ENCODE measurements at places on chromosomes 2 and 18.
A peak's percentile ranks its signal among the peaks of the same experiment; 100 is the strongest.

DNA sequence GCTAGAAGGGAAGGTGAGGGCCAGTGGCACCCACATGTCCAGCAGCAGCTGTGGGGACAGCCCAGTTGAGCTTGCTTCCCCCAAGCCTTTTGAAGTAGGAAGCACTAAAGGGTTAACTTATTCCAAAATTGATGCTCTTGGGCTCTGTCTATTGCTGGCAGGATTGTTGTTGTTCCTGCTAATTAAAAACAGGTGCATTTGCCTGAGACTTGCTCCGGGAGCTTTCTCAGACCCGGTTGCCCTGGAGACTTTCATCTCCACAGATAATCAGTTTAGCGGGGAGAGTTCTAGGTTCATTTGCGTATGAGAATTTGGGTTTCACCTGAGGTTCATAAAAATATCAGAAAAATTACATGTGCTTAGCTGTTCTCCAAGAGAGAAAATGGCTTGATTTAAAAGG lies 277.3 kb downstream of the LRATD1 start:
- no peak for DNase-seq

DNA sequence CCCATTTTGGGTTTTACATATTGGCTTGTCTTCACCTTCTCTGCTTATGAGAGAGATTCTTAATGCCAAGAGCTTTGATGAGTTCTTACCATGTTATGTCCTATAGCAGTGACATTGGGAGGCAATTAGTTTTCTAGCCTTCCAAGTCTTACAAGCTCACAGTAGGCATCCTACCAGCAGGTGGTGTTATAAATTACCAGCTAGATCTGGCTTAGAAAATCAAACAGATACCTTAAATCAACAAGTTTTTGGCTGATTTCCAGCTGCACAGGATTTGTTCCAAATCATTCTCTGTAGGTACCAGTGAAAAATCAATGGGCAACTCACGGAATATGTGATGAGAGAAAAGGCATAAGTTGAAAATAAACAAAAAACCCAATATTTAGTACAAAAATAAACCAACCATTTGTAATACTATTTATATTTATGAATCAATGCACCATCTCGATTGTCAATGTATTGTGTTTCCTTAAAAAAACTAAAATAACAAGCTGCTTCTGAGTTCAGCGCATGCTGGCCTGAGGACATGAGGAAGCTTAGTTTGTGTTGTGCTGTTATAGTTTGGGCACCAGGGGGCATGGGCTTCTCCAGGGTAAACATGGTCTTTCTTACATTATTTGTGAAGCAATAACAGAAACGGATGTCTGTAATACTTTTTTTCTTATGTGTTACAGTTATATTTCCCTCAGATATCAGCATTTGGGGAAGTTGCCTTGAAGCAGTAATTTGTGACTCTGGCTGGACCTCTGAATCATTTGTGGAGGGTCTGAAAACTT lies 34.1 kb upstream of the NXPH2 start:
- no peak for DNase-seq

DNA sequence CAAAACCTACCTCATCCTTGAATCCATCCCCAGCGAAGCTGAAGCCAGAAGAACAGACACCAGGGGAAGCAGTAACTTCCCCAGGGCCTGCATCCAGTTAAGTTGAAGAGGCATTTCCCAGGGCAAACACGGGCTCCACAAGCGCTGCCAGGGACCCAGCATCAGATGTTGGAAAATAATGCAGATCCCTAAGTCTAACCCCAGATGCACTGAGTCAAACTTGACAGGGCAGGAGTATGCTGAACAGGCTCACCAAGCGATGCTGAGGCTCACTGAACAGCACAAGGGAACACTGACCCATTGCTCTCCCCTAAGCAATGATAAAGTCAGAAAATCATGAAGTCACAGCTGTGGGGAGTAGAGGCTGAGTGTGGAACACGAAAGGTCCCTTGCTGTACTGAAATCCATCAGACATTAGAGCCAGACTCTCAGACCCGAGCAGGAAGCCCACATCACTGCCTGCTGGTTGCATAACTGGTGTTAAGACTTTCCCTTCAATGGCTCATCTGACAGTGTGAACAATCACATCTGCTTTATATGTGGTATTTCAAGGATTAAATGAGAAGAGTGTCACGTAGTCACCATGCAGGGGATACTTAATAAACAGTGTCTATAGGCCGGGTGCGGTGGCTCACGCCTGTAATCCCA lies 36.2 kb downstream of the TNS1 start:
- no peak for DNase-seq

DNA sequence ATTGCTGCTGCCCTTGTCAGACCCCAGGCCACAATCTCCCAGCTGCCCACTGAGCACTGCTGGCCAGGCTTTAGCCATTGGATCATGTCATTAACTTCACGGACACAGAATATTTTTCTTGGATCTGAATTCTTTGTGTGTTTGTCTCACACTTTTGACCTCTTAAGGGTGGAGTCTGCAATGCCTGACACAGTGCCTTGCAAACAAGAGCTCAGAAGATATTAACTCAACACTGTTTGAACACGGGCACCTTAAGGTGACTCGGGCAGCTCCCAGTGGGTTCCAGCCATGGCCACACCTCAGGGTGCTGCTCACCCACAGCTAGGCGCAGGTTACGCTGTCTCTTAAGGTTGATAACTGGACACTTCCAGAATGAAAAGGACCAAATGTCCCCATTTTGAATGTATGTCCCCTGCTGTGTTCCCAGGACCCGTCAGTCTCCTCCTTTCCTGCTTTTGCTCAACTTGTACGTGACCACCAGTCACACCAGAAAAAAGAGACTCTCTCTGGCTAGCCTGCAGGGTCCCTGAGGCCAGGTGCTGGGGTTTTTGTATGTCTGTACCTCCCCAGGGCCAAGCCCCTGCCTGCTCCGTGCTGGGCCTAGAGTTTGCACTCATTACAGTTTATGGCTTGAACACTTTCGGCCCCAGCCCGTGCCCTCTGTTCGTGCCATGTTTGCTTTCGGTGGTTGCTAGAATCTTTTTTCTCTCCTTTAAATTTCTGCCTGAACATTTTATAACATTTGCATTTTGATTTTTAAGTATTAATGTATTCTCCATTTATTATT lies 33.4 kb upstream of the TMEM131 start:
- no peak for DNase-seq

DNA sequence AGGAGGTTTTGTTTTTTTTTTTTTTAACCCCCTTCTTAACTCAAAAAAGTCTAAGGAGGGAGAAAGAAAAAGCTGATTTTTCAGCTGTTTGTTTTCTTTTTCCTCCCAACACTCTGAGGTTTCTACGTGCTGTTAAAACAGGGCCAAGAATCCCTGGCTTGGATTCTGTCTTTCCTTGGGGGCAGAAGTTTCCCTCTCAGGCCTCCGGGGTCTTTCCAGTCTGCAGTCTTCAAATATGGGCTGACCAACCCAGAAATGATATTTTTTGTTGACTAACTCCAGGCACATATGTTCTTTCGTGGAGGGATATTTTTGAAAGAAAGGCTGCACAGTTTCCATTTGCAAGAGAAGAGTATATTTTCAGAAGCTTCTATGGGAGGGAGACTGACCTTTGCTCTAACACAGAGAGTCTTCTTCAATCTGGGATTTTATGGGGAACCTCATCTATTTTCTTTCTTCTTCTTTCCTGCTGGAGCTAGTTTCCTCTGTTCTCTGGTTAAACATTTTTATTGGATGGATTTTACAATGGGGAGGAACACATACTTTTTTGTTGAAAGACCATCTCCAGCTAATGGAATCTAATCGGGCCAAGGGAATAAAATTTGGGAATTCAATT lies 93.3 kb upstream of the SPRED2 start:
- no peak for DNase-seq

DNA sequence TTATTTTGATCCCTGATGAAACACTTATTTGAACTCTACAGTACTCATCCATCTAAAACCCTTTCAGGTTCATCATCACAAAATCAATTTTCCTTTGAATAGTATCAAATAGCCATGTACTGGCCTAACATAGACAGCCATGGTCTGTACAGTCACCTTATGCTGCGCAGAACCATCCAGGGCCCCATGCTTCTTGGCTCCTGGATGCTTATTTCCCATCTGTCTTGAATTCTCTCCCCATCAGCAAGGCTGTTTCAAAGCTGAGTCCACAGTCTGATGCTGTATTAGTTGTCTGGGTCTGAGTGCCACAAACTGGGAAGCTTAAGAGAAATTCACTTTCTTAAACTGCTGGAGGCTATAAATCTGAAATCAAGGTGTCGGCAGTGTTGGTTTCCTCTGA lies 290.2 kb downstream of the OSR1 start:
- DNase-seq = no peak

DNA sequence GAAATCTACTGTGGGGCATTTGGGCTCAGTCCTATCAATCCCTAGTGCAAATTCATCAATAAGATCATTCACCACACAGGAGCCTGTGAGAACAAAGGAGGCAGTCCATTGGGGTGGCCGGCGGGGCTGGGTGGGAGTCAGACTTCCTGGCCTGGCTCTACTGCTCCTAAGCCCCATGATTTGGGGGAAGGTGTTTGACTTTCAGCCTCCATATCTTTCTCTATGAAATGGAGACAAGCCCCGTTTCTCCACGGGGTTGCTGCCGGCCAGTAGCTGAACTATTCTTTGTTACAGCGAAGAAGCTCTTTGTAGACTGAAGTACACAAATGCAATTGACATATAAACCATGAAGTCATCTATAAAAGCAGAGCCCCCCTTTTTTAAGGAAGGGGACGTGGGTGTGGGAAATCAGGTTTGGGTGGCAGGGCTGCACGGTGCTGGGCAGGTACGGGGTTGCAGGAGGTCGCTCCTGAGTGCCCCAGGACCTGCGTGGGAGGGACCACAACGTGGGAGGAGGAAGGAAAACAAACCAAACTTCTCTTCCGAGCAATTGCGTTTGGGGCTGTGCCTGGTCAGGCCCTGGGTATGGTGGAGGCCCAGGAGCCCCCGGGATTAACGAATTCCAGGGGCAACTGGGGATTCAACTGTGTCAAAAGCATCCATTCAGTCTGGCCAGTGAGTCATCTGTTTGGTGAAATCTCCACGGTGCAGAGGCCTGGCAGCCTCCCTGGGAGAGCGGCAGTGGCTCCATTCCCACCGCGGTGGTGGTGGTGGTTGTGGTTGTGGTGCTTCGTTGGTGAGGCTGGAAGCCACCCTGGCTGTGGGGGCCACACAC lies 18.2 kb downstream of the FBLN7 start:
- DNase-seq = peak; percentile 39

DNA sequence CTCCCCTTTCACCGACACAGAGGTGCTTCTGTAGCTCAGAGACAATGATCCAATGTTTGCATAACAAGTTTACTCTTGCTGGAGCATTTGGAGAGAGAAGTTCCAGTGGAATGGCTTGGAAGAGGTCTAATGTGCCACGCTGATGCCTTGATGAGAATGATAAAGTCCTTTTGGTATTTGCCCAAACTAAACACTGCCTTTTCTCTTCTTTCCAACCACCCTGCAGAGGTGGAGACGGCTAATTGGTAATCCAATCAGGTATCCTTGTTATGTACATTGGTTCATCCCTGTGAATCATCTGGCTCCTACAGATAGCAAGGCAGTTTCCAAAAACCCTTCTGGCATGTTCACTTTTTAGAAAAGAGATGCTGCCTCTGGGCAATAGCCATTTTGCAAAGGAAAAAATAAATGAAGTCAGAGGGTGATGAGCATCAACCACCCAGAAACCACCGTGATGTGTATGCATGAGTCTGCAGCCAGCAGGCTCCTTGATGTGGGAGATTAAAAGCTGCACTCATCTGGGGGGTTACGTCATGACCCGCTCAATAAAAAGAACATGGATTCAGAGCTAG lies 40.6 kb downstream of the KIAA2012 start:
- DNase-seq = no peak

GRCh38 chr2:213089438-213089837 lies 62.0 kb downstream of the IKZF2 start:
- DNase-seq = no peak

DNA sequence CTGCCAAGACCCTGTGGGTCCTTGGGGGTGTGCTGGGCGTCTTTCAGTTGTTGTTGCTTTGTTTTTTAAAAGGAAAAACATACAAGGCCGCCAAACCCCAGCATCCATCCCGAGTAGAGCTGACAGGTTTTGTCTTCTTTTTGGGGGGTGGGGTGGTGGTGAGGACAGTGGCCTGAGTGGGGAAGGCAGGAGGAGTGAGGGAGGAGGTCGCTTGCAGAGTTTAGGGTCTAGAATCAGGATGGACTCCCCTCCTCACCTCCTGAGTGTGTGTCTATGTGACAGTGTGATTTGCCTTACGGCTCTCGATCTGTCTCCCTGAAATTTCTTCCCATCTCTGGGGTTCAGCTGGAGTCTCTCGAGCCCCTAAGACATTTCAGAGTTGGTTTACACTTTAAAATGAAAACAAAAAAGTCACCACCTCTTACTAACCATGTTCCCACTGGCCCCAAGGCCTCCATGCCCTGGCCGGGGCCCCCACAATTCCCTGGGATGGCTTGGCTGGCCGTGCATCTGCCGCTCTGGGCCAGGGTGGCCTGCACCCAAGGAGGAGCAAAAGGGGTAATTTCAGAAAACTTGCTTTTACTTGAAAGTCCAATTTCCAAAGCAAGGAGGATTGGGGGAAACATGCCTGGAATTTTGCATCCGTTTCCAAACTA lies 5.0 kb downstream of the SIX3 start:
- DNase-seq = no peak

GRCh38 chr2:152525277-152525838 lies 190.4 kb downstream of the FMNL2 start:
- no peak for DNase-seq

DNA sequence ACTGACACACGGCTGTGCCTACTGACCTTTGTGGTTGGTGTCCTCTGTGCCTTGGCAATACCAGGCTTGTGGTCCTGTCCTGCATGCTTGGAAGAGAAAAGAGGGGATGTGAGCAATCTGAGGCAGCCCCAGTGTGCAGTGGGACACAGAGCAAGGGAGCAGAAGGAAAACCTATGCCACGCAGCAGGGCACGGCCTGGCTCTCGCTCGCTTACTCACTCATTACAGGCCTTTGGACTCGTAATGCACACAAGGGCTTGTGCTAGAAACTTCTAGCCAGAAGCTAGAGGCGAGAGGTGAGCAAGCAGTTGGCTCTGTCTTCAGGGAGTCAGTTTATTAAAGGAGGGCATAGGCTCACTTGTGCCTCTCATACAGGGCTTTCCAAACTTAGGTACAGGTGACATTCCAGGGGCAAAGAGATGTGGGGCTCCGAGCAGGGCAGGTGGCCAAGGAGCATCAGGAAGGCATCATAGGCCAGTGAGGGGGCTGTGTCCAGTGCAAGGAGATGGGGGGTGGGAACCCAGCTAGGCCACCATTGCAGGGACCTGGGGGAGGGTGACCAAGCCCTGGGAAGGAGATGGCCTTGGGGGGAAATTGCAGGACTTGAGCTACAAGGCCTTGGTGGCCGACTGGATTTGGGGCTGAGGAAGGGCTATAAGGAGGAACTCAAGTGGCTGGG lies 100.8 kb downstream of the DYSF start:
- no peak for DNase-seq

- no peak for DNase-seq
Observed at GRCh38 chr18:12491611-12492435, 84.1 kb downstream of the PRELID3A start.

GRCh38 chr2:172516299-172516698 lies 39.6 kb upstream of the PDK1 start:
- DNase-seq = no peak

DNA sequence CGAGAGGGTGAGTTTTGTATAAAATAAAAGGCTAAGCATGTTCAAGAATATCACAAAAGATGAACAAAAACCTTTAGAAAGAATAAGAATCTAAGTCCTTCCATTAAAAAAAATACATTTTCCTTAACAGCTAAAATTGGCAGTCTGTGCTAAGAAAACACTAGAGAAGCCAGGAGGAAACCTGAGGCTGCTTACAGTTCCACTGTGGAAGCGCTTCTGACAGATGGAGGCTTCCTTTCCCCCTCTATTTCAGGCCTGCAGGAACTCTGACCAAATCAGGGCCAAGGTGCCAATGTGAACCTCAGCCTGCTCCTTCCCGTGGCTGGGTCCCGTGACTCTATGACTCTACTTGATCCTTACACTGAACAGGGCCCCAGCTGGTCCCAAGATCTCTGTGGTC lies 108.1 kb upstream of the ARHGAP28 start:
- no peak for DNase-seq

Measured in stimulated activated CD4-positive, alpha-beta T cell treated with anti-CD3 and anti-CD28 coated beads, Interleukin-4, amount 100 ng/mL, for 48 hours (primary cell).